ENCODE measurements at places on chromosomes 5 and 9.

DNA sequence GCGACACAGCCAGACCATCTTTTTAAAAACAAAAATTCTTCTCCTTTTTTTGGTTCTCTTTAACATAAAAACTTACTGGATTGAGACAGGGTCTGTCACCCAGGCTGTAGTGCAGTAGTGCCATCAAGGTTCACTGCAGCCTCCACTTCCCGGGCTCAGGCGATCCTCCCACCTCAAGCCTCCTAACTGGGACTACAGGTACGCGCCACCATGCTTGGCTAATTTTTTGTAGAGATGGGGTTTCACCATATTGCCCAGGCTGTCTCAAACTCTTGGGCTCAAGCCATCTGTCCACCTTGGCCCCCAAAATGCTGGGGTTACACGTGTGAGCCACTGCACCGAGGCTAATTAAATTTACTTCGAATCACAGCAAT lies 13.8 kb downstream of the HNRNPK start:
- DNase-seq = no peak

- no peak for DNase-seq
Measured at GRCh38 chr5:16459451-16459850, 6.1 kb downstream of the ZNF622 start.

DNA sequence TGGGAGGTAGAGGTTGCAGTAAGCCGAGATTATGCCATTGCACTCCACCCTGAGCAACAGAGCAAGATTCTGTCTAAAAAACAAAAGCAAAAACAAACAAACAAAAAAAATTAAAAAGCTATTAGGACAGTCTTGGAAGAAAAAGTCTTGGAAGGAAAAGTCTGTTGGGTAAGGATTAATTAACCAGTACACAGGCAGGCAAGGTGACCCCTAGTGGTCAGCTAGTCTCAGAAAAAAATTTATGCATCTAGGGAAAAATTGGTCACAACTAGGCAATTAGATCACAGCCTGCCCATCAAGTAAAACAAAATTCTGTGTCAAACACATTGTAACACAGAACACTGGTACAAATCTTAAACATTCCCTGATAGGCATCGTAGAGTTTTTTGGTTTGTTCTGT lies 6.7 kb upstream of the ANKRD18B start:
- DNase-seq = peak; percentile 16

DNA sequence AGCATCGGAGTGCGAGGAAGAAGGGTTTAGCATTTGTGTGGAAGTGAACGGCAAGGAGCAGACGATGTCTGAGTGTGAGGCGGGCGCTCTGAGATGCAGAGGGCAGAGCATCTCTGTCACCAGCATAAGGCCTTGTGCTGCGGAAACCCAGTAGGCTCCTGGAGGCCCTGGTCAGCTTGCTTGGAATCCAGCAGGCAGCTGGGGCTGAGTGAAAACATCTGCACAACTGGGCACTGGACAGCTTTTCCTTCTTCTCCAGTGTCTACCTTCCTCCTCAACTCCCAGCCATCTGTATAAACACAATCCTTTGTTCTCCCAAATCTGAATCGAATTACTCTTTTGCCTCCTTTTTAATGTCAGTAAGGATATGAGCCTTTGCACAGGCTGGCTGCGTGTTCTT lies 72.1 kb downstream of the C7 start:
- no peak for DNase-seq

GRCh38 chr5:60651872-60652620 lies 47.9 kb downstream of the DEPDC1B start:
- no peak for DNase-seq
